ENCODE measurements at places on chromosomes 12 and 14.

GRCh38 chr12:114685869-114686268 is 1.9 kb upstream of the TBX3 start:
- no peak for DNase-seq

GRCh38 chr12:21913823-21914222 is 27.4 kb downstream of the ABCC9 start:
- no peak for DNase-seq

DNA sequence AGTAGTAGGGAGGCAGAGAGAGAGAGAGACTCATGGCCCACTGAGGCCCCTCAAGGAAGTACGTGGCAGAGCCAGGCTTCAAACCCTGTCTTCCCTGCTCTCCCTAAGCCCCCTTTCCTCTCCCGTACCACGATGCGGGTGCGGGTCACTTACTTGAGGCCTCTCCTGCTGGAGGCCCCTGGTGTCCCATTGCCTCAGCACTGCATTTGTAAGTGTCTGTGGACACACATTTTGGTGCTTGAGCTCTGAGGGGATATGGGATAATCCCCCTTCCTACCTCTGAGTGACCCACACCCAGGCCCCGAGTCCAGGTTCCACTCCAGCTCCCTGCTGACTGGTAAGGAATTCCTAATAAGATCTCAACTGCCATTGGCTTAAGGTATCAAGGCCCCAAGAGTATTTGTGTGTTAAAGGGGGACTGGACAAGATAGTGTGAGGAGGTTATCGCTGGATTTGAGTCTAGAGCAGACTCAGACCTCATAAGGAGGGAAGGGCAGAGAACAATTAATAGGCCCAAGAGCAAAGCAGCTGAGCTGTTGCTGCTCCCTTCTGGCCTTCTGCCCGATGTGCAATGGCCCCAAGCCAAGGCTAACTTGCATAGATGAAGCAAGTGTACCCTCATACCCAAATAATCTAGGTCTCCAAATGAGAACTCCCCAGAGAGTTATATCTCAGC is 71.9 kb downstream of the CRACR2A start:
- DNase-seq = no peak

DNA sequence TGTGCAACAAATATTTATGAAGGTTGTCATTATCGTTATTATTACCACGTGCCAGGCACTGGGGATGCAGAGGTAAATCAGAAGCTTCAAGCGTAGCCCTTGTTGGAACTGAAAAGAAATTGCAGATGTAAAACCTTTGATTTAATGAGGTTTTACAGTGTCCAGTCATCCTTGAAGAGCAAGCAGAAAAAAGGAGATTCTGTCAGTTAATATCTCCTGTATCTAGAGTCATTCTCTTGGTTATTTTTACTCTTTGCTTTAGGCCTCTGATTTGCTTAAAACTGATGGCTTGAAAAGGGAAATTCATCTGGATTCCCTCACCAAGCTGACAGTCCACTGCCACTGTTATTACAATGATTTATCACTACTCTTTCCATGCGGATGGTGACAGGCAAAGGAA is 179.3 kb downstream of the GALC start:
- no peak for DNase-seq

DNA sequence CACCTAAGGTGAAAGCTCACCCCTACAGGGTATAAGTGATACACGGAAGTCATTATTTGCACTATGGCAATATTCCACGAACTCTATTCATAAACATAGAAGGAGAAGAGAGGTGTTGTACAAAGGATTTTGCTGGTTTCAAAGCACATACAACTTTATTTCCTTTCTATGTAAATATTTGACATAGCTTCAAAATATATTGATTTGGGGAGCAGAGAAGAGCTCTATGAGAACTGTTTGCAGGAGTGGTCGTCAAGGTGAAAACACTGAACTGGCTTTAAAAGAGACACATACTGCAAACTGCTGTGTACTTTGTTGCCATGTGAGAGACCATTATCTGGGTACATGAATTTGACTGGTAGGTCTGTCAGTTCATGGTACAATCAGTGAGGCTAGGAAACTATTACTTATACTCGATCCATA is 16.7 kb downstream of the CNIH1 start:
- DNase-seq = no peak

- no peak for DNase-seq
Observed at GRCh38 chr12:105947906-105948305, 190.8 kb downstream of the NUAK1 start.

DNA sequence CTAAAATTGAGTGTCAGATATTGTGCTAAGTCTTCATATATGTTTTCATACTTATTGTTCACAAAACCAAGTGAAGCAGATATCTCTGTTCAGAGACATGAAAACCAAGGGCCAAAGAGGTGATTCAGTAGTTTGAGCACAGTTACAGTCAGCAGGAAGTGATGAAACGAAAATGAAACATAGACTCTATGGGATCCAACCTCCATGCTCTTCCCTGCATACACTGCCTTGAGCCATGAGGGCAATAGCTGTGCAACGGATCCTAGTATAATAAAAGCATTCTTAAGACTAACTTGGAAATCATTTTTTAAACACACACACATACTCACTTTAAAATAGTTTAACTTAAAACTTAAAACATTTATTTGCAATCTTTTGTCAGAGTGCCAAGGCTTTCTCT is 27.9 kb downstream of the ESR2 start:
- no peak for DNase-seq

GRCh38 chr14:22489957-22490950 is 98.8 kb downstream of the DAD1 start:
- no peak for DNase-seq

- DNase-seq = no peak
Observed at GRCh38 chr12:47954467-47955045, 8.8 kb upstream of the TMEM106C start.

DNA sequence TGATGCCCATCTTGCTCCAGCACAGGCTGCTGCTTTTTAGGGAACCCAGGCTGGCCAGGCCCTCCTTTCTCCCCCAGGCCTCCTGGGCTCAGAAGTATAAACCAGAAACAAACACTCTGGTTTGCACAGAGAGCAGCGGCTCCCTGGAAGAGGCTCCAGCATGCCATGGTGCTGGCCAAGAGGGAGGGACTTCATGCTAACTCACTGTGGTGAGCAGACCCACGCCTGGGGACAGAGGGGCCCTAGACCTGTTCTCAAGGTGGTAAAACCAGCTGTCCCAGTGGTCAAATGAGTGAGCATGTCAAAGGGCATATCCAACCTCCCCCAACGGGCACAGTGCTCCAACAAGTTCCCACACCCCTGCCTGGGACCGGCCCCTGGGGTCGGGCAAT is 15.5 kb downstream of the BCL11B start:
- no peak for DNase-seq

DNA sequence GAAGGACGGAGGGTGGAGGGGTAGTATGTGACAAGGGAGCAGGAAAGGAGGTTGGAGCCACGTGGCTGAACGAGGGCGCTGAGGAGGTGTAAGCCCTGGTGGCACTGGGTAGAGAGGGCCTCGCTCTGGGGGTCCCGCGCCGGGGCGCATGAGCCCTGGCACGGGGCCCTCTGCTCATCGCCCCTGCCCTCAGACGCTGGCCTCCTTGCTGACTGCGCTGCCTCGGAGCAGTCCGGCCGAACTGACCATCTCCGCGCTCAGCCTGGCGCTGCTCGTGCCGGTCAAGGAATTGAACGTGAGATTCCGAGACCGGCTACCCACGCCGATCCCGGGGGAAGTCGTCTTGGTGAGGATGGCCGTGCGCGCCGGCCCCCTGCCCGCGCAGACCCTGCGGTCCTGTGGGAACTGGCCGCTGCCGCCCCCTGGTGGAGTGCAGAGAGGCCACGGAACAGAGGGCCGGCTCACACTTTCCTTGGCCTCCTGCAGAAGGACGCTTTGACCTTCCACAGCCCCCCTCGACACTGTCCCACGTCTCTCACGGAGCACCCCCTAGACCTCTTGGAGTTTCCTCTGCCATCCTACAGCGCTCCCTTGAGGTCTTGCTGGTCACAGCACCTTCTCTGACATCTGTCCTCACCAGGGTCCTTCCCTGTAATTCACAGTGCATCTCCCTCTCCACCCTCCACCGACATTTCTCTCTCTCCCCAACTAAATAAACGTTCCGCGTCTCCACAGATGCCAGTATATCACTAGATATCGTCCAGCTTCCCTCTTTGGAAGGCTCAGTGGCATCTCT is 10.5 kb downstream of the ARHGEF25 start:
- DNase-seq = no peak

- DNase-seq = no peak
Observed at GRCh38 chr12:106493531-106493930, 89.3 kb upstream of the RFX4 start.

DNA sequence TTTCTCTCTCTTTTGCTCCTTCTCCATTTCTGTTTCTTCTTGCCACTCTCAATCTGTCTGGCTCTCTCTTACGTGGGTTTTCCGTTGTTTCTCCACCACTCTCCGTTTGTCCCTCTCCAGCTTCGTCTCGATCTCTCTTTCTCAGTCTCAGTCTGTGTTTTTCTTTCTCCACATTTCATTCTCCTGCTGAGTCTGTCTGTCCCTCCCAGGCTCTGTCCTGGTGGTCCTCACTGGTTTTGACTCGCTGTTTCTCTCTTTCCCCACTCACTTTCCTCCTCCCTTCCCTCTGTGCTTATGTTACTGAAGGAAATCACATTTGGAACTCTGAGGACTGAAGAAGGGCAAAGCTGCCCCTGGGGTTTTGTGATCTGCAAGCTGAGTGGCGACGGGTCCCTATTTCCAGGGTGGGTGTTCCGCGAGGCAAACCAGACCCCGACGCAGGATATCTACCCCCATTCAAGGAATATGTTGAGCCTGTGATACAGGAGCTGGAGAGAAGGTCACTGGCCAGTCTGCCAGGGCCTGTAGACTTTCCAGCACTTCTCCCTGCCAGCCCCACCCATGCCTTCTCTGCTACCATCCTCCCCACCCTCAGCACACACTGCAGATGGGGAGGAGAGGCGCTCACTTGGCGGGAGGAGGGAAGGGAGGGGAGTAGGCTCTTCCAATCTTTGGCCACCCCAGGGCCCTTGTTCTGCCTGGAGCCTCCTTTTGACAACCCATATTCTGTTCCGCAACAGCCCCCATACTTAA is 102.7 kb upstream of the MAP1LC3B2 start:
- DNase-seq = no peak

DNA sequence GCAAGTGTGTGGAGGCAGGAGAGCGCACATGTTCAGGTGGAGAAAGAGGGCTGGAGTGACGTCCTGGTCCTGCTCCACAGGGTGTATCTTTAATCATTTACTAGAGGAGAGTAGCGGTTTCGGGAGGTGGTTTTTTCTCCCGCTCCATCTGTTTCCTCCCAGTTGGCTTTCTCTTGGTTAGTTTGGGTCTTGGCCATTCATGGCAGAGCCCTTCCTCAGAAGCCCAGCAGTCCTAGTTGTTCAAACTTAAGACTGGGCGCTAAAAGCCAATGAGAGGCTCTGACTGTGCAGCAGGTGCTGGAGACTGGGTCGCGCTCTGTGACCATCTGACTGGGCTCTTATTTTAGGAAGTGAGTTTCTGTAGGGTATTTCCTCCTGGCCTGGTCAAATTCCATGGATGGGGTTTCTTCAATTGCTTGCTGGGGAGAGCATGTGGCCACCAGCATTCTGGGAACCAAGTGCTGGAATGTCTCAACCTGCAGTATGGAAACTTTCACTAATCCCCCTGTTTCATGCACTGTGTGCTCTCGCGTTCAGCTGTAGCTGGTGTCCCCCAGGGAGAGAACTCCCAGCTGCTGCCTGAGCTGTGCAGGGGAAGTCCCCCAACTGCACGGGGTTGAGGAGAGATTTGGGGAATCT is 27.4 kb upstream of the TSPAN9 start:
- DNase-seq = no peak

DNA sequence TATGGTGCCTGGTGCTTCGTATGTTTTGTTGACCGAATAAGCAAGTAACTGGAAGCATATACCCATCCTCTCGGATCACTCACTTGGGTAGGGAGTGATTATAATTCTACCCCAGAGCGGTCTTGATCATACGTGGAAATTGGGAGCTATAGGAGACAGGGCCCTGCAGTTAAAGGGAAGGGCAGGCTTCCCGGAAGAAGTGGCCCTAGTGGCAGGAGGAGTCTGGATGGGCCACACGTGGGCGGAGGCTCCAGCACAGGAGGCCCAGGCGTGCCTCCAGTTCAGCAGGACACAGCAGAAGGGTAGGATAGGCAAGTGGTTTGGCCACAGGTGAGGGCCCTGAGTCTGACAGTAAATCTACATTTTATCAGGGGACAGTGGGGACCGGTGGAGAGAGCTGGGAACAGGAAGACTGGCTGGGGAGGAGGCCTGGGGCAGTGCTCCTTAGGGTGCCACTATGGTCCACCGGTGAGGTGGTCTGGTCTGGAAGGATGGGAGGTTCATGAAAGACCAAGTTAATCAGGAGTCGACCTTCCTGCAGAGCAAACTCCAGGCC is 23.5 kb upstream of the YY1 start:
- DNase-seq = no peak

- DNase-seq = no peak
Observed at GRCh38 chr12:57604992-57605810, 577 bp downstream of the DTX3 start.

Measured in SW 1271 (cell line).